ENCODE measurements at places on chromosomes 7 and 10. TPM values are rescaled to one million over a fixed set of nuclear protein-coding genes. Genes with fewer than 3 reads are reported as not detected.
A peak's percentile ranks its signal among the peaks of the same experiment; 100 is the strongest.

DNA sequence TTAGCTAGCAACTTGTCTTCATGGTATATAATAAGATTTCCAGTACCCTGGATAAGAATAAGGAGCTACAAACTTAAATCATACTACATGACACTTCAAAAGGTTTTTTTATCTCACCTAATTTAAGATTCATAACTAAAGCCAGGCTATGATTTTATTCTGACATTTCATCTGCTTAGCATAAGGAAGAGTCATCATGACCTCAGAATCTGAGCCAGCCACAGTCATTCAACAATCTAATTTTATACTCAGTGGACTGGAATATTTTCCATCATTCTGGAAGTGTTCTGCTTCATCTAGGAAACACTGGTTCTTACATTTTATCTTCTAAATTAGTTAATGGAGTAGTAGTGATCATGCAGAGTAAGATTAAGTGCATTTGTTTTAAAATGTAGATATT is 102.1 kb upstream of the KCND2 start:
- no peak overlapping the region for H3K27ac ChIP-seq
- H3K4me3 ChIP-seq, result no peak overlapping the region
- no peaks in the 10 kb centered on the region for H3K4me1 ChIP-seq

Gene CALCR
- total RNA-seq, result 0.12 TPM

Gene AGMO
- total RNA-seq, result 0.74 TPM

DNA sequence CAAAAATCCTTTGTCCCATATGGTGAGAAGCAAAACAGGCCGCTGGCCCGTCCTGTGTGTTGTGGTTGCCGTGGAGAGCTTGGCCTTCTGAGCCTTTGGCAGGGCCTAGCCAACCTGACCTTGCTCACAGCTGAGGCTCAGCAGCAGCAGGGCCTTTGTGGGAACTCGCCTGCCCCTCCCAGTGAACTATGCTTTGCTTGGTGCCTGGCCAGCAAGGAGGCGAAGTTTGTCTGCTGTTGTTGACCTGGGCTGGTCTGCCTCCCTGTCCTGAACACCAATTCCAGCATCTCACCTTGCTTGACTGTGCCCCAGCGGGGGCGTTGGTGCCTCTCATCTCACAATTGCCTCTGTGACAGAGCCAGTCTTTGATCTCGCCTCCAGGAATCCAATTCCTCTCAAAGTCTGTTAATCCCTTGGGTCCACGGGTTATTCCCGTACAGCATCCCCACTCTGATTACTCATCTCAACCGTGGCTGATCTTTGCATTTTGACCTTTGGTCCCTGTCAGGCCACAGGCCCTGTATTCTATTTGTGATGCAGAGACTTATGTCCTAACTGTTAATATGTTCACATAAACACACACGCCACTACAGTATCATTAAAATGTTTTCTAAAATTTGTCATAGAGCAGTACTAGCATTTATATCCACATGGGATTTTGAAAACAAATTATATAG is 22.6 kb downstream of the EPDR1 start:
- H3K27me3 ChIP-seq, result no peaks in the 10 kb centered on the region
- no peak overlapping the region for H3K4me3 ChIP-seq
- H3K27ac ChIP-seq, result peak overlapping the region; percentile 42

Gene NUDT13
- total RNA-seq, result 2.4 TPM

DNA sequence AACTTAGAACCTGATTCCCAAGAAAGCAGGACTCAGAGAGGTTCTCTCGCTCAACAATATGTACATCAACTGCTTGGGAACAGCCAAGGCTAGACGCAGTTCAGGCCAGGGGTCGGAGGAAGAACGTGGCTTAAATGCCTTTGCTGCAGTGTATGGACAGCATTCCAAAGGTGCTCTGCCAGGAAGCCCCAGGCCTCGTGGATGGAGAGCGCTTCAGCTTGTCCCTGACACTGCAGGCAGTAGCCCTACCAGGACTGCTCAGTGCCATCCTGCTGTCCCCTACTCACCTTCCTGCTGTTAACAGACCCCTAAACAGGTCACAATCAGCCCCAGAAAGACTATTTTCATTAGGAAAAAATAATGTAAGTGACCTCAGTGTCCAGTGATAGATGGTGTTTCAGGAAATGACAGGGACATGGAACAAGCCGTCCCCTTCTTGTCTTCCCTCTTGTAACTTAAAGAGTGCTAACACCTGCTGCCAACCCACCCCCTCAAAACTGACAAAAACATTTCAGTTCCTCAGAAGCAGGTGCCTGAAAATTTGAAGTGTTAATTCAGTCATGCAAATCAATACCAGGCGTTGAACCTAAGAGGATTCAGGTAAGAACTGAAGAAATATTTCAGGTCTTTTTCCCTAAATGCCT is 16.5 kb downstream of the CREB3L2 start:
- H3K4me3 ChIP-seq, result no peak overlapping the region
- H3K4me1 ChIP-seq, result peaks cover 43% of the 10 kb centered on the region
- peaks cover 2% of the 10 kb centered on the region for H3K36me3 ChIP-seq
- DNase-seq, result peak; percentile 42

Gene SPDYE2
- total RNA-seq, result 0.23 TPM

DNA sequence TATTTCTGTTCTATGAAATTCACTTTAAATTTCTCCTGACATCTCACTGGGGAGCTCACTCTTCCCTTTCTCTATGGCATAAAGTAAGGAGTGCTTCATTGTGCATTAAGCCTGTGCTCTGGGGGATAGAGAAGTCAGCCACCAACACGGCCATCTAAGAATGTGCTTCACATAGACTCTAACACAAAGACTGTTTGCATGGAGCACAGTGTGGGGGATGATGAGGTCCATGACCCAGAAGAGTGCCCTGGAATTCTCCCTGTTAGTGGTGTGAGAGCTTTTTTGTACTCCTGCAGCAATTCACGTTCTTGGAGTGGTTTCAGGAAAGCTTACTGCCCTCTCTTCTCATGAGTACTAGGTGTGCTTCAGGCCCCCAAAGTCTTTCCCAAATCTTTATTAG is 43.9 kb upstream of the PDZD8 start:
- no peak for DNase-seq
- H3K4me1 ChIP-seq, result no peaks in the 10 kb centered on the region
- H3K27ac ChIP-seq, result no peak overlapping the region

DNA sequence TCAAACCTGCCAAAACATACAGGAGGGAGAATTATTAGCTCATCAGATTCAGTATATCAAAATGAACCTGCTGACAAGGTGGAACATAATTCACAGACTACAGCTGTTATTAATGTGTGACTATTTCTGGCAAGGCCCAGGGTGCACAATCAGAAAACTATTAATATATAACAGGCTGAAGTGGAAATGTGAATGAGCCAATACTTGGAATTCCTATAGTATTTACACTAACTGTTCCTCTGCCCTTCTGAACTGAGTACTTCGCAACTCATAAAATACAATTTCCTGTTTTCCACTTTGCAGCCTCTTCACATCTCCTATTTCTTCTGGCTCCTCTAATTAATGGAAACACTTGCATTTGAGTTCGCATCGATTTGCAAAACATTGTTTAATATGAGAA is 330.8 kb downstream of the DPP6 start:
- no peaks in the 10 kb centered on the region for H3K4me1 ChIP-seq
- no peak overlapping the region for H3K4me3 ChIP-seq
- H3K27me3 ChIP-seq, result no peaks in the 10 kb centered on the region
- DNase-seq, result peak; percentile 77

GRCh38 chr7:36192877-36193276 is 39.8 kb downstream of the EEPD1 start:
- no peak overlapping the region for H3K4me3 ChIP-seq
- DNase-seq, result no peak
- H3K4me1 ChIP-seq, result peaks cover 6% of the 10 kb centered on the region
- H3K27me3 ChIP-seq, result no peaks in the 10 kb centered on the region
- no peaks in the 10 kb centered on the region for H3K36me3 ChIP-seq
- no peak overlapping the region for H3K27ac ChIP-seq

Gene ANKRD22
- 4.3 TPM for total RNA-seq

DNA sequence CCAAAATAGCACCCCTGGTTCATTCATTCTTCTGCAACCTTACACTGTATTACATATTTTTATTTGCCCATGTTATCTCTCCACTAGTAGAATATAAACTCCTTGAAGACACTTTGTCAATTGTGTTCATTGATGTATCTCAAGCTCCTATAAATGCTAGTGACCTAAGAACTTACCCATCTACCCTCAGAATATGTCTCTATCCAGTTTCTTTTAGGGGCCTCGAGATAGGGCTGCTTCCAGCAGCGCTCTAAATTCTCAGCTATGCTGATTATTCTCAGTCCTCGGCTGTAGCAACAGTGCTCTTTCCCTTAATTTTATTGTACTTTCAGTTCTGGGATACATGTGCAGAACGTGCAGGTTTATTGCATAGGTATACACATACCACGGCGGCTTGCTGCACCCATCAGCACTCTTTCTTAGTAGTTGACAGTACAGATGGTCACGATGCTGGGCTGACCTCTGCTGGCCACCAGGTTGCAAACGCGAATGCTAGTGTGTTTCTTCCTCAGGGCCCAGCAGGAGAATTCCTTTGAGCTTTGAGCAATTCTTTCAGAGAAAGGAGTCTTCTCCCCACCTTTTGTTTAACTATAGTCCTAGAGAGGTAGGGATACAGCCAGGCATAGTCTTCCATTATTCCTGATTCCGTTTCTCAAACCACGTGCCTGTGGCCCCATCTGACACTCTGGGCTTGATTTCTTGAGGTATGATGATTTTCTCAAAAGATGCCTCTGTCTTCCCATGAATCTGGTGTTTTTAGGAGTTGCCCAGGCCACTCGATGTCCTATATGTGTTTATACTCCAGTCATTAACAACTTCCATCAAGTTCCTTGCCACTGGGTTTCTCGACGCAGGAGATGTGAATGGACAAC is 49.1 kb upstream of the CDC14C start:
- peak; percentile 50 for DNase-seq
- no peak overlapping the region for H3K27ac ChIP-seq
- no peaks in the 10 kb centered on the region for H3K27me3 ChIP-seq
- no peak overlapping the region for H3K4me3 ChIP-seq

GRCh38 chr7:36906956-36907635 is 182.8 kb upstream of the AOAH start:
- DNase-seq, result no peak
- H3K27ac ChIP-seq, result no peak overlapping the region
- H3K4me3 ChIP-seq, result no peak overlapping the region
- no peaks in the 10 kb centered on the region for H3K36me3 ChIP-seq
- H3K27me3 ChIP-seq, result no peaks in the 10 kb centered on the region
- H3K4me1 ChIP-seq, result no peaks in the 10 kb centered on the region

DNA sequence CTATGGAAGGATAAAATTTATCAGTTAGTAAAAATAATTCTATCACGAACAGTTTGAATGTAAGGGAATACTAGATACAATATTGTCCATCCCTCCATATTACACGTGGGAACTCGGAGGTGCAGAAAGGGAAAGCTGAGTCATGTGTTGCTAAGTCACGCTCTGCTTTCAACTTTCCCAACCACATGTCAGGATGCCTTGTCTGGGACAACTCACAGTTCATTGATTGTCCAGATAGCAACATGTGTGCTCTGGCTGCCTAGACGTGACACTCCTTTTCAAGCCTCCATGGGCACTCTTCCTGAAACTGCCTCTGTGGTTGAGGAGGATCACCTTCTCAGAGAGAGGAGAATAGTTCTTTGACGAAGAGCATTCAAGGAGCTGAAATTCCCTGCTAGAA is 808.1 kb downstream of the GRID1 start:
- no peak overlapping the region for H3K4me3 ChIP-seq
- no peaks in the 10 kb centered on the region for H3K4me1 ChIP-seq
- no peaks in the 10 kb centered on the region for H3K36me3 ChIP-seq
- no peaks in the 10 kb centered on the region for H3K27me3 ChIP-seq
- DNase-seq, result no peak

GRCh38 chr10:111035542-111035941 is 41.3 kb upstream of the ADRA2A start:
- H3K27me3 ChIP-seq, result no peaks in the 10 kb centered on the region
- no peaks in the 10 kb centered on the region for H3K36me3 ChIP-seq
- no peak overlapping the region for H3K27ac ChIP-seq
- H3K4me3 ChIP-seq, result no peak overlapping the region

Gene RET
- 1.3 TPM for total RNA-seq

DNA sequence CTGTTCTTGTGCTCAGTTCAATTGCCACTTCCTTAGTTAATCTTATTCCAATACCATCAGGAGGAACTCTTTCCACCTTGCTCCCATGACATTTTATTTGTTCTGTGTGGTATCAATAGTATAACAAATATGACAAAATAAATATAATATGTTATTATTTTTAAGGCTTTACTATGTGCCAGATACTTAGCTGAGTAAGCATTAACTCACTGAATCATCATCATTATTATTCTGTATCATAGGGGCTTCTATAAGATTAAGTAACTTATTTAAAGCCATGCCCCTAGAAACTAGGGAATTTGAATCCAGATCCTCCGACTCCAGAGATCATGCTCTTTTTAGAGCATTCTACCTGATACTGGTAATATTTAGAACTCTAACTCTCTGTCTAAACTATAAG is 33.5 kb upstream of the SKAP2 start:
- DNase-seq, result no peak
- no peak overlapping the region for H3K4me3 ChIP-seq
- H3K4me1 ChIP-seq, result no peaks in the 10 kb centered on the region
- no peak overlapping the region for H3K27ac ChIP-seq
- no peaks in the 10 kb centered on the region for H3K36me3 ChIP-seq
- H3K27me3 ChIP-seq, result peaks cover 18% of the 10 kb centered on the region

DNA sequence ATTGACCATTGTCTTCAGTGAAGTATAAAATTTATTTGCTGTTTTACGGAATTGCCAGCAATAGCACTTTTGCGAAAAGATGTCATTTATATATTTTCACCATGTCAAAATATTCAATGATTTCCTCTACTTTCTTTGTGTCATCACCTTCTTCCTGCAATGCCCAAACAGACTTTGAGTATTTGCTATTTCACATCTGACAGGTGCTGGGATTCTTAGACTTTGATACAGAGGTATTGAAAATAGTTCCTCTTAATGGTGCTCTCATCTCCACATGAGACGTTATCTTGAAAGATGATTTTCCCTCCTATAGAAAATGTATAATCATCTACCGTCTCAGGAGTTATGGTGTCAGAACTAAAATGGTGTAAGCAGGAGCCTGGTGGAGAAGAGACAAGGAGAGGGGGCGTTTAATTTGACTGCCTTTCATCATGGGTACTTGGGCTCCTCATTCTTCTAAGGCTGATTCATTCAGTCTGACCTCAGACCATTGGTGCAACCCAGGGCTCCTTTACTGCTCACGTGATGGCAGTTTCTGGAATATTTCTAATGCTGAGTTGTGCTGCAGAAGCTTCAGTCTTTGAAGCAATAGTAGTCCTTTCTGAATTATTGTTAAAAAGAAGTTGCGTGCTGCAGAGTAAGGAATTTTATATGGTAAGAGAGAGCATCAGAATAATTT is 404.6 kb downstream of the PHTF2 start:
- no peaks in the 10 kb centered on the region for H3K27me3 ChIP-seq
- H3K27ac ChIP-seq, result no peak overlapping the region
- H3K4me3 ChIP-seq, result no peak overlapping the region
- no peaks in the 10 kb centered on the region for H3K36me3 ChIP-seq

GRCh38 chr7:113639221-113639620 is 279.6 kb downstream of the PPP1R3A start:
- H3K4me3 ChIP-seq, result no peak overlapping the region
- no peaks in the 10 kb centered on the region for H3K36me3 ChIP-seq
- H3K27ac ChIP-seq, result no peak overlapping the region
- H3K4me1 ChIP-seq, result no peaks in the 10 kb centered on the region
- H3K27me3 ChIP-seq, result no peaks in the 10 kb centered on the region

Gene TDRD1
- 0.25 TPM for total RNA-seq

Data from lung (tissue), 17 donors.